Stimulated activated CD8-positive, alpha-beta memory T cell treated with anti-CD3 and anti-CD28 coated beads, Interleukin-7, amount 100 ng/mL, for 24 hours (primary cell): ENCODE measurements at places on chromosomes 2 and 18.

DNA sequence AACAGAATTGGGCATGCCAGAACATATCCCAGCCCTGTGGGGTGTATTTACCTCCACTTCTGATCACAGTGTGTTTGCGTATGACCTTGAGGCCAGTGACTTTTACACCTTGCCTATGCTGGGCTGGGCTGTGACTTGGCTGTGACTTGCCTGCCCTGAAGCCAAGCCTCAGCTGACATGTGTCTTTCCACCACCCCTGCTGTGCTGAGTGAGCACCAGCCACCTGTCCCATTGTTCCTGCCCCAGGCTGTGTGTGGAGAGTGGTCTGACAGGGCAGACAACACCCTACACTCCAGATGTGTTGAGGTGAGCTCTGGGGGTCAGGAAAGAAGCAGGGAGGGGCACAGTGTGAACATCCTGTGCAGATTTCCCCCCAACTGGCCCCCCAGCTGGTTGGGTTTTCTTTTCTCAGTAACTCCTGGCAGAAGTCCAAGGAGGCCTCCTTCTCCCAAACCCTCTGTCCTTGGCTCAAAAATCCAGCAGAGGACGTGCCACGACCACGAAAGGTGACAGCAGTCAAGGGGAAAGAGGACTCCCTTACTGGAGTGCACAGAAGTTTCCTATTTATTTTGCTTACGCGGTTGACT is 5.1 kb upstream of the STEAP3 start:
- no peak for DNase-seq

- DNase-seq = no peak
These were observed 159.2 kb downstream of the RAPGEF4 start for GRCh38 chr2:172894689-172895387.

- DNase-seq = no peak
These were observed 3.1 kb upstream of the ABCB11 start for GRCh38 chr2:169034256-169034655.

- no peak for DNase-seq
These were observed 25.1 kb upstream of the SGPP2 start for GRCh38 chr2:222399038-222399783.

GRCh38 chr18:22303927-22304326 is 113.8 kb downstream of the CTAGE1 start:
- DNase-seq = no peak

GRCh38 chr18:42533616-42534015 is 578.6 kb downstream of the PIK3C3 start:
- DNase-seq = no peak

DNA sequence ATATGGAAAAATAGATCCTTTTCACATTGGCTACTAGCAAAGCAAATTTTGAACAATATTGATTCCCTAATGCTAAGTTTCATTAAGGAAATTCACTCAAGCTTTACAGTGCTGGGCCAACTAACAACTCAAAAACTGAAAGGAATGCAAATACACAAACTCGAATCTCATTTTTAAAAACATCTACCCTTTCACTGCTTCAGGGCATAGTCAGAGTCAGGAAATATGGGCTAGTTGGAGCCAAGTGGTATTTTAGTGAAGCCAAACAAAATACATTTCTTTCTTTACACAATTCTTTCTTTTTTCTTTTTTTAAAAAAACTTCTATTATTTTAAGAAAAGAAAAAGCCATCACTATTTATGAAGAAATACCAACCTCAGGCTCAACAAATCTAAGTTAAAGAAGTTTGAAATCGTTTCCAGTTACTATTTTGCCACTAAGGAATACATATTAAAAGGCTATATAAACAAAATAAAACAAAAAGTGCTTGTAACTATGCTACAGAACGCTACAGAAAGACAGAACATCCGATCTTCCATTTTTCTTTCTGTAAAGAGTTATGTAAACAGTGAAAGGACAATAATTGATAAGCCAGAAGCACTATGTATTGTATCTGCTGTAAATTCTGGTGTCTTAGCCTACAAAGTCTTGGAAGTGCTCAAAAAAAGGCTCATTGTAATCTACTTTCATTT is 113.6 kb upstream of the STK17B start:
- DNase-seq = no peak

DNA sequence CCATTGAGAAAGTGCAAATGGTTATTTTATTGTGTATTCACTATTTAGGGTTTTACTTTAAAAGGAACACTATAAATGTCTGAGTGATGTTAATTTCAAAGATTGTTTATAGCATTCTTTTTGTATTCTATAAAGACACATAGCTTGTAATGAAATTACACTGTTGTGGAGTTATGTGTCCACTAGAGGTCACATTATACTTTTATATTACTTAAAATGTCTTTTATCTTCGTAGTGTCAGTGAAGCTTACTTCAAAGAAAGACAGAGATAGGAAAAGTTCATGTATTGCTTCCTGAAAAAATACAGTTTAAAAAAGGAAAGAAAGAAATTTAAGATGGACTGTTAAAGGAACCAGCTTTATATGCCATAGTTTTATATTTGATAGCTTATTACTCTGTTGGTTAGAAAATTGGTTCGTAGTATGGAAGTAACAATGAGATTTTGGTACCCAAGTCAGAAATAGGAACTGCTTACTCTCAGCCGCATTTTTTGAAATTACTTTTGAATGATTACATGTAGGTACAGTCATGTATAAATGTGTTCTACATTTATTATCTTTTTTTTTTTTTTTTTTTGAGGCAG is 20.5 kb downstream of the APLF start:
- no peak for DNase-seq

DNA sequence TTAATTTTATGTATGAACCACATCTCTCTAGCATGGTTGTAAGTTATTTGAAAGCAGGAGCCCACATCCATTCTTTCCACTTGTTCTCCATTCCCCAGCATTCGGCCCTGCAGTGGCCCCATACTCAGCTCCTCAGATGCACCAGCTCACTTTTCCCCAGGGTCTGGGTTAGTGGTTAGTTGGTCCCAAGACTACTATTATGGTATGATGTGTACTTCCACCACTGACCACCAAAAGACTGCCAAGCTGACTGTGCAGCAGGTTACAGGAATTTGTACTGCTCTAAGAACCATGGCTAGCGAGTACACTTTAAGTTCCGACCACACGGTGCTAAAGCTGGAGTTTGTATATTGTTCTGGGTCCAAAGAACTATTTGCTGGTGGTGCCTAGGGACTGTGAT is 413.6 kb upstream of the TCF4 start:
- no peak for DNase-seq

DNA sequence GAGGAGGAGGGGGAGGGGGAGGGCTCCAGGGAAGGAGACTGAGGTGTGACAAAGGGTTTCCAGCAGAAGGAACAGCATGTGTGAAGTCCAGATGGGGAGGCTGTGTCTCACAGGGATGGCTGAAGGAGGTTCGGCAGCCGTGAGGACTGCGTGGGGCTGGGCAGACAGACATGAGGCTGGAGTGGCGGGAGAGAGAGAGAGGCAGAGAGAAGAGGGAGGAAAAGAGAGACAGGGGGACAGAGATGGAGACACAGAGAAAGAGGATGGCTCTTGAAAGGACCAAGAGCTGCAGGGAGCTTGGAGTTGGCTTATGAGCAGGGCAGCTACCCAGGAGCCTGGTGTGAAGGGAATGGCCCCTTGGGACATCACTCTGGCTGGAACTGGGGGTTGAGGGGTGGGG is 138.9 kb upstream of the ASB18 start:
- no peak for DNase-seq

- no peak for DNase-seq
These were observed 23.4 kb downstream of the HNRNPA3 start for GRCh38 chr2:177235855-177236437.

DNA sequence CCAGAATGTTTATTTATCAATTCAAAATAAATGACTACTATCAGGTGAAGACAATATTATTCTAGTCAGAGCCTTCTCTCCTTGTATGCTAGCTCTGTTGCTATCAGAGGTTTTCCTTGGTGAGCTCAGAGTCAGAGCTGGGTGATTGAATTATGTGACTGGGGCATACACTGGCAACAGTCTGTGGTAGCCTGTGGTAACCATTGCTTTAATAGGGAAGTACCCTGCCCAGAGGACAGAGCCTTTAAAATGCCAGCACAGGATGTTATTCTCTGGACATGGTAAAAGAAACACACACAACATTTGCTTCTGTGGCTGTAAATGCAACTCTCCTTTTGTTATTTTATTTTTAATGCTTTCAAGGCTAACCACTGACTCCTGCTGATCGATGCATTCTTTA is 124.7 kb downstream of the PPP1R1C start:
- no peak for DNase-seq

DNA sequence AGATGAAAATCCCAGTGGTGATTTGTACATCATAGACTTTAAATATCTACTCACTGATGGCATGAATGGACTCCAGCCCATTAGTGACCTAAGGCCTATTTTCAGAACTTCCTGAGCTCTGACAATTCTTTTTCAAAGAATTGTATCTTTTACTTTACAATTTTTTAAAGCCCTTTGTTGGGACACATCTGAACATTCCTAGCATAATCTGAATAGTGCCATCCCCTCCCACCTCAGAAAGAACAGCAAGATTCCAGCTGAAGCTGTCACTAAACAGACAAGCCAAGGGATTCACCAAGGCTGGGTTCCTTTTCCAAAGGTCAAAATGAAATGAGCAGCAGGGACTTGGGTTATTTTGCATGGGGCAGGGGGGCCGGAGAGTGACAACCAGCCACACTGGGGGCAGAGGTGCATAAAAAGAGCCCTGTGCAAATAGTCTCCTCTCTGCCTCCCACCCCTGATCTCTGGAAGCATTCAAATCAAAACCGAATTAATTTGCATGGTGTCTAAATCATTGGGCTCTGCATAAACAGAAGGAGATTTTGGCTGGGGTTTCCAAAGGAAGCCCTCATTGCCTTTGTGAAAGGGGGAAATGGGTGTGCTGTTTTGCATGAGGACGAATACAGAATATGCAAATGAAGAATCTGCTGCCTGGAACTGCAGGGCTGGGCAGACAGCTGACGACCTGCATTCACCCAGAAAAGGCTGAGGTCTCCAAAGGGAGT is 17.2 kb downstream of the EPHA4 start:
- no peak for DNase-seq

DNA sequence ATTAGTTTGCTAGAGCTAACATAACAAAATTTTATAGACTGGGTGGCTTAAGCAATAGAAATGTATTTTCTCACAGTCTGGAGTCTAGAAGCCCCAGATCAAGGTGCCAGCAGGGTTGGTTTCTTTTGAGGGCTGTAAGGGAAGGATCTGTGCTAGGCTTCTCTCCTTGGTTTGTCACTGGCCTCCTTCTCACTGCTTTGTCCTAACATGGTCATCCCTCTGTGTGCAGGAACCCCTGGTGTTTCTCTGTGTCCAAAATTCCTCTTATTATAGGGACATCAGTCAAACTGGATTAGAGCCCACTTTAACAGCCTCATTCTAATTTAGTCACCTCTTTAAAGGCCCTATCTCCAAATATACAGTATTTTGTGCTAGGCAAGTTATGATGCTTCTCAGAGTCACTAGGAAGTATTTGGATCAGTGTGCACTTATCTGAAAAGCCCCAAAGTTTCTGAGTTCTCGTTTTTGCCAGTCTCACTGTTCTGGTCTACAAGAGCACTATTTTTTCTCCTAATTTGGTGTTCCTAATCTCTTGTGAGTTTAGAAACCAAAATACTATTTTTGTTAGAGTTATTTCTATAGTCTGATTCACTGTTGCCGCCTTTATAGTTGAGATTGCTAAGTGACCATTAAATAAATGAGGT is 29.0 kb downstream of the ZC3H6 start:
- DNase-seq = no peak

DNA sequence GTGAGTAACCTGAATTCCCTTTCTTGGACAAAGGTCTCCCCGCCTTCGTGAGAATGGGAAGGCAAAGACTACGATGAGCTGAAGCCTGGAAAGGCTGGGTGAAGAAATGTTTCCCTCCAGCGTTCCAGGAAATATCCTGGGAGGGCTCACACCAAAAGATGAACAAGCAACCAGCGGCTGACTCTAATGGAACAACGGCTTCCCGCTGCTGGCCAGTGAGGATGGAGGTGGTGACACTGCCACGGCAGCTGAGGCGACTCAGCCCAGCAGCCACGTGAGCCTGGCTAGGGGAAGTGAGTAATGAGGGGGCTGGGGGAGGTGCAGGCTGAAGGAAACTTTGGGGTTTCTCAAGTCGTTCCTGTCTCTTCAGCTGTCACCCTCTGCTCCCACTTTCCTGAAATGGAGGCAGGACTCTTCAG is 105.0 kb upstream of the SMAD7 start:
- no peak for DNase-seq

DNA sequence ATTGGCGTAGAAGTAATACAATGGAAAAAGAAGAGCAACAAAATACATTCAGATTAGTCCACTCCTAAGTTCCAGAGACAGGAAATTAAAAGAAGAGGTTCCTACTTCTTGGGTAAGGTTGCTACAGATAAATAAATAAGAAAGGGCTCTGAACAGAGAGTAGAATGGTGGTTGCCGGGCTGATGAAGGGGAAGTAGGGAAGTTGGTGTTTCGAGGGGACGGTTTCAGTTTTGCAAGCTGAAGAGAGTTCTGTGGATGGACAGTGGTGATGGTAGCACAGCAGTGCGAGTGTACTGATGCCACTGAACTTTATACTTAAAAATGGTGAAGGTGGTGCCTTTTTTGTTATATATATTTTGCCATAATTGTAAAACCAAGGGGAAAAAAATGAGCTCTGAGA is 48.2 kb downstream of the CABYR start:
- no peak for DNase-seq
